ENCODE measurements at places on chromosomes 6 and 20.

DNA sequence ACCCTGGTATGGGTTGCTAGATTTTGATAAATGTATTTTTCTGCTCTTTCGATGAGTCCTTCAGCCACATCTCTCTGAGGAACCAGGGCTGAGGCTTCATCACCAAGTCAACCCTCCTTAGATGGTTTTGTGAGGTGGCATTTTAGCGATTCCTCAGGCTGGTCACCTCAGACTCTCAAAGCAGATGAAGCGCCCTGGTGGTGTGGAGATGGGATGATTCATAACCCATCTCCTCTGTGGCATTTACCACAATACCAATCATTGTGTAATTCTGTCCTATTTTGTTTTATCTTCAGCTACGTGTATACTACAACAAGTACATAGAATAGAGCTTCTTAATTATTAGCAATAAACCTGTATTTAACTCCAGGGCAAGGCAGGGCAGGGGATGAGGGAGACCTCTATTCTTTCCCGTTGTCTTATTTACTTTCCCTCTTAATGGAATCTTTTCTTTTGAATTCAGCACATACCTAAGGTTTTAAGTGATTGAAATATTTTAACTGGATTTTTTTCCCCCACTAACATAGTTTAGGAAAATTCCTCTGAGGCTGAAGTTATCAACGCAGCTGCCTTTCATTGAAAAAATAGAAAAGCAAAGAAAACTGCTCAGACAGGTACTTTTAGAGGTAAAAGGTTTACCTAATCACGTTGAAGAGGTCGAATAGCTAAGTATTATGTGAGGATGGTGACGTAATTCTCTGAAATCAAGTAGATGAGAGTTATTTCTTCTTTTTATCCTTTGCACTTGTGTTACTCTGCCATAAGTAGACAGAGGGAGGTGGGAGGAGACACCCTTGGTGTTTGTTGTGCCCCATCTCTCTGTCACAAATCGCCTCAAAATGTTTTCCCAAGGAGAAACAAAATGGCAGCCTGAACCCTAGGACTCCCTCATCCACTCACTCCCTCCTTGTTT, 57.4 kb upstream of the EDN3 start:
- no peak for DNase-seq

- DNase-seq: no peak
Observed at GRCh38 chr6:47203938-47204611, 105.6 kb downstream of the TNFRSF21 start.

- DNase-seq: no peak
Observed at GRCh38 chr20:62219992-62220665, at the start of gene HRH3. TSS of gene HRH3 (minus strand) at chr20:62220278. CDS start at chr20:62219970, 308 bp downstream.

DNA sequence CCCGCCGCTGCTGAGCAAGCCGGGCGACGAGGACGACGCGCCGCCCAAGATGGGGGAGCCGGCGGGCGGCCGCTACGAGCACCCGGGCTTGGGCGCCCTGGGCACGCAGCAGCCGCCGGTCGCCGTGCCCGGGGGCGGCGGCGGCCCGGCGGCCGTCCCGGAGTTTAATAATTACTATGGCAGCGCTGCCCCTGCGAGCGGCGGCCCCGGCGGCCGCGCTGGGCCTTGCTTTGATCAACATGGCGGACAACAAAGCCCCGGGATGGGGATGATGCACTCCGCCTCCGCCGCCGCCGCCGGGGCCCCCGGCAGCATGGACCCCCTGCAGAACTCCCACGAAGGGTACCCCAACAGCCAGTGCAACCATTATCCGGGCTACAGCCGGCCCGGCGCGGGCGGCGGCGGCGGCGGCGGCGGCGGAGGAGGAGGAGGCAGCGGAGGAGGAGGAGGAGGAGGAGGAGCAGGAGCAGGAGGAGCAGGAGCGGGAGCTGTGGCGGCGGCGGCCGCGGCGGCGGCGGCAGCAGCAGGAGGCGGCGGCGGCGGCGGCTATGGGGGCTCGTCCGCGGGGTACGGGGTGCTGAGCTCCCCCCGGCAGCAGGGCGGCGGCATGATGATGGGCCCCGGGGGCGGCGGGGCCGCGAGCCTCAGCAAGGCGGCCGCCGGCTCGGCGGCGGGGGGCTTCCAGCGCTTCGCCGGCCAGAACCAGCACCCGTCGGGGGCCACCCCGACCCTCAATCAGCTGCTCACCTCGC, 1.5 kb downstream of the ARID1B start:
- DNase-seq: no peak

- no peak for DNase-seq
Observed at GRCh38 chr20:24838546-24839535, 110.2 kb upstream of the CST7 start.

DNA sequence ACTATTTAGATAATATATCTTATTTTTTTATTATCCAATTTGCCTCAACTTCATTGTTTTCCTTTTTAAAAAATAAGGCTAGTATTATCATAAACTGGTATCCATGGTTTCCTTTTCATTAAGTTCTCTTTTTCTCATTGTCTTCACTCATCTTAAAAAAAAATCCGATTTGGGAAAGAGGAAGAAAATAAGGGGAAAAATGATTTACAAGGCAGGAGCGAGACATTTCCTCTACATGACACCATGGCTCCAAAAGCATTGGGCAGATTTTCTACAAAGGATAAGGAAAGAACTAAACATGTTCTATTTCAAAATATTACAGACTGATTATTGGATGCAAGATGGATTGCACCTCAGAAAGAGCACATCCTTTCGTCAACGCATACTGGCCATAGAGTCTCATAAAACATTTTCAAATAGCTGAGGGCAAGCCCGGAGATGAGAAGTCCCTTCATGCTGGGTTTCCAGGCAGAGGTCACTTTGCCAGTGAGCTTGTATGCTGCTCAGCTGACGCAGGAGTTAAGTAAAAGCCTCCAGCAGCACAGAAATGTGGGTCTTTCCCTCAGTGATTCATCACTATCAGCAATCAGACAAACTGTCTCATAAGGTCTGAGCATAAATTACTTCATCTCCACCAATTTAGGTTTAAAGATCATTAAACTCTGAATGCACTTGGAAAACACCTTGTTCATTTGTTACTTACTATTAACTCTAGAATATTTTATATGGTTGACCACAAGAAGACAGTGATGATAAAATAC, 129.0 kb upstream of the TNFAIP3 start:
- DNase-seq: no peak

DNA sequence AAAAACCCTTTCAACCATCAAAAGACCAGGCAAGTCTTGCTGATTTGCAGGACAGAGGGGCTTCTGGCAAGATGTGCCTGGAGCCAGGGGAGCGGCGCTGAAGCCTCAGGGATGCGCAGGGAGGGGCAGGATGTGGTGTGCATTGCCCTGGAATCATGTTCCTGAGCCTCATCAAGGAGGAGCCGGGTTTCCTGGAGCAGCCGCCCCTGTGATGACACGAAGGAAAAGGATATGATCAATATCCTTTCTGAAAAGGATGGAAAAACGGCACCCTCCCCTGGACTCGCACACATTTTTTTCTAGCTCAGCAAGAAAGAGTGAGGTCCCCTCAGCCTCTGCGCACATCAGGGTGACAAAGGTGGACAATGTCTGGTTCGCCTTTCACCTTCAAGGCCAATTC, 173.1 kb upstream of the SSTR4 start:
- DNase-seq: no peak

DNA sequence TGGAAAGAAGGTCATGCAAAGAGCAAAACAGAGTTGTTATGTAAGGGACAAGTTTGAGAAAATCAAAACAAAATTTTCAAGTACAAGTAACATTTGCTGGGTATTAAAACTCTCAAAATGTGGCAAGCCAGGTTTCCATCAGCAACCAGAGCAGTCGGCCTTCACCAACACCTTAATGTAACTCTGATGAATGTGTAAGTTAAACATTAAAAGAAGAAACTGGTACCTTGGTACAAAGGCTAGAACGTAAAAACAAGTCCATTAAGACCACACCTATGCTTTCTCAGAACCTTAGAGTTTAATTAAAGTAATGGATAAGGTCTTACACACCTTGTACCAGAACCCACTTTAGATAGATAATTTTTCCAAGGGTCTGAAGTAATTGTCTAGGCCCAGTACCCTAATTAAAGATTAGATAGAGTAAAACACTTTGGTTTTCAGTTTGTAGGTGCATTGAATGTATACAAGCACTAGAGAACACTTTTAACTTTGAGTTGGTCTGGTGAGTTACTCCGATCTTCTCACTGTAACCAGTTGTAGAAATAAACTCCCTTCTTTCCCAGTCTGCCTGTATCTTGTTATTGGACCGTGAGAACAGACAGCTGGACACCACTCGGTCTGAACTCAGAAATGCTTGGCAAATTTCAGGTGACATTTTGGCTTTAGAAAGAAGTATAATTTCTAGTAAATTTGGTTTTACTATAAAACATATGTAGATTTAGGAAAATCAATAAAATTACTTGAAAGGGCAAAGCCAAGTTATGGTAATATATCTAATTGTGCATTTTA, 319.4 kb downstream of the HTR1B start:
- no peak for DNase-seq

DNA sequence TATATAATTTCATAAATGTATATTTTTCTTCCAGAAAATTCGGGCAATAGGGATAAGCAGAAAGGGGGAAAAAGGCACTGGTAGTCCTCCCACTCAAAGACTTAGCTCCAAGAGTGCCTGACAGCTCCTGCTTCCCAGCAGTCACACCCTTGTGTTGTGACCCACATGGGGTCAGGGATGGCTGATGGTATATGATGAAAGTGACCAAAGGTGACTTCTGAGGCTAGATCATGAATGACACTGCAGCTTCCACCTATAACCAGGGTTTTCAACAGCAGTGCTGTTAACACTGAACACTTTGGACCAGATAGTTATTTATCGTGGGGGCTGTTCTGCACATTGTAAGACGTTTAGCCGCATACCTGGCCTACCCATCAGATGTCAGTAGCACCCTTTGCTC, 22.3 kb downstream of the FAM50B start:
- no peak for DNase-seq

DNA sequence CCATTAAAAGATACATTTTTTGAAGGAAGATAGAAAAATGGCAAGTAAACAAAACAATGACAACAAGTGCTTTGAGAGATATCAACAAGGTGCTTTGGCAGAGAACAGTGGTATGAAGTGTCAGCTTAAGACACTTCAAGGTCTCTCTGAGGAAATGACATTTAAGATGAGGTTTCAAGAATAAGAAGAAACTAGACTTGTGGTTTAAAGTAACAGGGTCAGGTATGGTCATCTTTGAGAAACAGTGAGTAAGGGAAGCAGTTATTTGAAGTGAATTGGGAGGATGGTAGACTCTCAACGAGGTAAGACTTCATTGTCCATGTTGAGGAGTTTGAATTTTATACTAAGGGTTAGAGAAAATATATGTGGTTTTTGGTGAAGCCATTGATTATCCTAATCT, 77.8 kb downstream of the SYCP2L start:
- no peak for DNase-seq

DNA sequence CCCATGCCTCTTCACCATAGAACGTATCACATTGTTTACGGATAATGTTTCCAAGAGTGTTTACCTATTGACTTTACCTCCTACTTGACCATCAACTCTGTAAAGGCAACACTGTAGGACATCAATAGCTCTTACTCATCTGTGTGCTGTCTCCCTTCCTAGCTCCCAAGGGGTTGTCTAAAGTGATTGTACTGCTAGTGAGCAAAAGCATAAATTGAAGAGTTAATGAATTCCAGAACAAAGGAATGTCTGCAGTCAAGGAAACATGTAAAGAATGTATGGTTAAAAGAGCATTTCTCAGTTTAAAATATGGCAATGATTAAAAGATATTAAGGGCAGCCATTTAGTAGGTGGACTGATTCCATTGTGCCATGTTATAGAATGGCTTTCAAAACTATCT, 985.4 kb downstream of the TBC1D32 start:
- DNase-seq: no peak

DNA sequence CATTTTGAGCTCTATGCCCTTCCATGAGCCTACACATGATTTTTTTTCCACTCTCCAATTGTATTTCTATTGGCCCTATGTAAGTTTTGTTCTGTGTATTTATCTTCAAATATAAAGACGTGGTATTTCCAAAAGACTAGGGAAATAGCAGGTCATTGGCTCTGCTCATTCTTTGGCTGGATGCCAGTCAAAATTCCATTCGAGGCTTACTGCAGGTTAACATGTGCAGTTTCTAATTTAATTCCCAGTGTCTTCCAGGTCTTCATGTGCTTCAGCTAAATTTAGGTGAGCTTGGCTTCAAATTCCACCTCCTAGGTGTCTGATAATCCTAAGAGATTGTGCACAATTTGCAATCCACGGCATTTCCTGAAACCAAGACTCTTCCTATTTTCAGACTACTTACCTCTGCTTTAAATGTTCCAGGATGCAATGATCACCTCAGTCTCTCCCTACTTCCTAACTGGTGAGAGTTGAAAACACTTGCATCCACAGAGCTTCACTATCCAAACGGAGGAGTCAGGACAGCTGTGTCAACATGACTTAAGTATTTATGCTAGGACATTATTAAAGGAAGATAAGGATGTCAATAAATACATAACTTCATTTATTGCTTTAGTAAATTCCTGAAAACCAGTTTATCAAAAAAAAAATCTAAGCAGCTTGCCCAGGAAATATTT, 236.1 kb downstream of the COL12A1 start:
- DNase-seq: no peak

GRCh38 chr20:53487461-53488200, 106.0 kb downstream of the ZNF217 start:
- no peak for DNase-seq

DNA sequence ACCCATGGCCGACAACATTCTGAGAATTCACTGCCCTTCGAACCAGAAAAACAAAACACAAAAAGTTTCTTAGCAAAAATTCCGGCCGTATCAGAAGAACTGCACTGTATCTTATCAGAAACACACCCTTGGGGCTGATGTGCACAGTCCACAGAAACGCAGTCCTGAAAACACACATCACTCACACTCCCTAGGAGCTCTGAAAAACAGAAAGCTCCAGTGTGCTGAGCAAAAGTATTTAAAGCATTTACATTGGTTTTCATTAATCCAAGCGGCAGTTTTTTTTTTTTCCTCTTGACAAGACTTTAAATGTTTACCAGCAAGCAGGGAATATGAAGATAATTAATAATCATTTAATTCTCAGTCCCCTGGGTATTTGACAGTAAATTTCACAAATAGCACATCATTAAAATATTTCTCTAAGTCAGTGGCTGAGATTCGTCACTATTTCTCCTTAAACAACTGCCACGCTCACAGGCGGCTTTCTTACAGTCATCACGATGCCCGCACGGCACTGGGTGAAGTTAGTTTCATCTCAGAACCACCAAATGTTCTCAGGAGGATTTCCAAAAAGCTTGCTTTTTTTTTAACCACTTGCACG, 13.3 kb downstream of the NFATC2 start:
- no peak for DNase-seq

GRCh38 chr6:105487040-105487790, 84.3 kb upstream of the PREP start:
- DNase-seq: no peak

DNA sequence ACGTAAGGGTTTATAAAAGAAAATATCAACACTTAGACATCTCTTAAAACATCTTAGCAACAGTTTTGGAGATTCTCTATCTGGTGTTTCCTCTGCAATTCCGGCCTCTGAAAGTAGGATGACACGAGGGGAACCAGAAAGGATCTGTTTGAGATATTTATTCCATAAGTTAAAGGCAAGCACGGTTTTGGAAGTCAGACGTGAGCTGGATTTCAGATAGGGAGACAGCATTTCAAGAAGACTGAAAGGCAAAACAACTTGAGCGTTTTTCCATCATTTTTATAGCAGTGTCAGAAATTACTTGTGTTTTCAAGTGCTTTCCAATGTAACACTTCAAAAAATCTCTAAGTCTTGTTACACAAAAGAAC, 52.9 kb upstream of the BTN3A2 start:
- no peak for DNase-seq

Data from NCI-H2081 treated with DMSO at 0.1 percent for 48 hours (cell line).